ENCODE measurements at places on chromosomes 4 and X. TPM values are rescaled to one million over a fixed set of nuclear protein-coding genes. Genes with fewer than 3 reads are reported as not detected.
A peak's percentile ranks its signal among the peaks of the same experiment; 100 is the strongest.

DNA sequence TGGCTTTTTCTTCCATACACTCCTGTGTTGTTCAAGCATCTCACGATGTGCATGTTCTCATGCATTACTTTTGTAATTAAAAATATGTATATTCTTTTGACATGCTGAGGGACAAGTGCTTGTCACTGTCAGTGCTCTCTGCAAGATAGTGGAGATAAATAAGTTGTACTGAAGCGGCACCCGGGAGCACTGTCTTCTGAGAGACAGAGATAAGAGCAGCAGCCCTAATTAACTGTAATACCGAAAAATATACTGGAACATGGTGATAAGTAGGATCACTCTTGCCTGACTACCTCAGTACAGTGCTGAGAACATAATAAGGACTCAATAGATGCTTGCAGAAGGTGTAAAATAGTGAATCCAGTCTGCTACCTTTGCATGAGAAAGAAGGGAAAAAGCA is 9.4 kb upstream of the GPR173 start:
- no peak for DNase-seq

DNA sequence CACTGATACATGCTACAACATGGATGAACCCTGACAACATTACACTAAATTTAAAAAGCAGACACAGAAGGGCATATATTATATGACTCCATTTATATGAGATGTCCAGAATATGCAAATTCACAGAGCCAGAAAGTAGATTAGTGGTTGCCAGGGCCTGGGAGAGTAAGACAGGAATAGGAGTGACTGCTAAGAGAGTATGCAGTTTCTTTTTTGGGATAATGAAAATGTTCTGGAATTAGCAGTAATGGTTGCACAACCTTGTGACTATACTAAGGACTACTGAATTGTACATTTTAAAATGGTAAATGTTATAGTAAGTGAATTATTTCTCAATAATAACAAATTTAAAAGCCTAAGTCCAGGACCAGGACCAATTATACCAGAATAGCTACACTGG is 29.5 kb upstream of the NUP54 start:
- peak; percentile 11 for DNase-seq

GRCh38 chr4:80434238-80434637 is 98.7 kb downstream of the CFAP299 start:
- peak; percentile 30 for DNase-seq

DNA sequence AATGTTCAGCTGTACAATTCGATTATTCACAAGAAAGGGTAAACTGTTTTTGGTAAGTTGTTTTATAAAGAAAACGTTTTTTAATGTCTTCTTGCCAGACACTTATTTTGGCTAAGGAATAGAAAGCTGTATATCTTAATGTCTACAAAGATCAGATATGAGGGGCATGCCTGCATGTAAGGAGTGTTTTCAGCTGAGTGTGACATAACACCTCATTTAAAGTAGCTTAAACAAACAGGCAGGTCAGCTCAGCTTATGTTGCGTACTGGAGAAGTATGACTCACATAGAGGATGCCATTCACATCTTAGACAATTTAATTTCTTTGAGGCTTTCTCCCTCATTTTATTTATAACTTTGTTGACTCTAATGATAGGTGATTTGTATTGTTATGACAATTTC is 30.4 kb downstream of the LAMTOR3 start:
- DNase-seq: peak; percentile 34

DNA sequence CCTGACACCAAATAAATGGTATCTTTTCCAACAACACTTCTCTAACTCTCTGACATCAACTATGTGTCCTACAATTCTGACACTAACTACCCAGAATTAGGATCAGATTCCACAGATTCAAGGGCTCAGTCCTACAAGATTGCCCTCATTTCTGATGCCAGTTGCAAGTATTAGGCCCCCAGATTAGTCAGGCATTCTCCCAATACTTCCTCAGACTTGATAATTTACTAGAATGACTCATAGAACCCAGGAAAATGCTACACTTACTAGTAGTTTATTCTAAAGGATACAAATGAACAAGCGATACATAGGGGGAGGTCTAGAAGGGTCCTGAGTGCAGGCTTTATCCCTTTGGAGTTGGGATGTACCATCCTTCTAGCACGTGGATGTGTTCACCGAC is 8.5 kb downstream of the TIGD2 start:
- DNase-seq: peak; percentile 36

DNA sequence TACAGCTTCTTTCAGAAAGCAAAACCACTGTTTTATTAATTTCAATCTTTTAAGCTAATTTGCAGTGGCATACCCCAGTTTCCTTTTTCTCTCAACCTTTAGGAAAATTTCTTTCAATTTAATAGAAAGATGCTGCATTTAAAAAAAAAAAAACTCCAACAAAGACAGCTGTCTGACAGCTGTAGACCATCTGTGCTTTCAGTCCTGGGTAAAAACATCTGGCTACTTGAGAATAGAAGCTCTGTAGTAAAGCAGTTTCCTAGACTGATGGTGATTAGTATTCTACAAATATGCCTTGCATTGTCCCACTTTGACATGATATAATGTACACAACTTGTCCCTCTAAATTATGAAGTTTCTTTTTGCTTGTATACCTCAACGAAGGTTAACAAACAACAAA is 197.8 kb downstream of the EDA start:
- DNase-seq: no peak

- peak; percentile 98 for DNase-seq
These were observed 12.4 kb downstream of the GPAT3 start for GRCh38 chr4:83548151-83548905.

DNA sequence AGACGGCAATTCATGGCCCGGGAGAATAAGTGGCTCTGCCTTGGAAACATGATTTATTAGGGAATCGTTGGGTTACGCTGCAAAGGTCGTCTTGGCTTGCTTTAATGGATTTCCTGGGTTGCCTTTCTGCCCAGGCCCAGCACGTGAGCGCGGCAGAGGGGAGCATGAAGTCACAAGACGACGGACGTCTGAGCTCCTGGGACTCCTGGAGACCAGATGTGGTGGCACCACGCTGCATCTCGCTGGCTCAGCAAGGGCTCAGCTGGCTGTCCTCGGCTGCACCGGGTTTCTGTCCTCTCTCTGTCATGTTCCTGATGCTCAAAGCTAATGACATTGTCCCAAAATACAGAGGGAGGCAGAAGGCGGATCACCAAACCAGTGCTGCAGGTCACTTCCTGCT is 61.2 kb downstream of the C4orf50 start:
- DNase-seq: no peak

- no peak for DNase-seq
These were observed 55.0 kb upstream of the NKX1-1 start for GRCh38 chr4:1460967-1461868.

DNA sequence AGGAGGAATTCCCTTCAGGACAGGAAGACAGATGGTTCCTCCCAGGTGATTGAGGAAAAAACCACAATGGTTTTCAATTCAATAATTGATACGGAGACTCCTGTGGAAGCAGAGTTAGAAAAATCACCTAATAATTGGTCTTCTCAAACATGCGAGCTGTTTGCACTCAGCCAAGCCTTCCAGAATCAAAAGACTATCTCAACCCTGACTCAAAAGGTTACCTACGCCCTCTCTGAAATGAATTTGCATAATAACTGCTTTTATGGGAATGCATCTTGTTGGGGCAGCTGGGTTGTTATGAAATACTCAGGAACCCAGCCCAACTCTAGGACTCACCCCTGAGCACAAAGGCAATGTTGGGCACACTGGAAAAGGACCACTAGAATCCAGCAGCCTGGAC is 66.9 kb upstream of the ARSJ start:
- DNase-seq: no peak

Gene APLN
- 1.1 TPM for total RNA-seq

Gene EFHC2
- total RNA-seq: not detected

Gene PDZD4
- 1.5 TPM for total RNA-seq

Gene TRMT2B
- 16.9 TPM for total RNA-seq

Gene NDUFC1
- total RNA-seq: 23.0 TPM

Gene COL25A1
- total RNA-seq: not detected

Gene FGFBP1
- total RNA-seq: not detected

Gene C1QTNF7
- not detected for total RNA-seq

Gene TXK
- total RNA-seq: not detected

Measured in GM23248 (cell line).